HS-5 (cell line): ENCODE measurements at places on chromosomes 2 and 18.

GRCh38 chr2:221125691-221126090, 446.4 kb downstream of the EPHA4 start:
- DNase-seq: no peak

DNA sequence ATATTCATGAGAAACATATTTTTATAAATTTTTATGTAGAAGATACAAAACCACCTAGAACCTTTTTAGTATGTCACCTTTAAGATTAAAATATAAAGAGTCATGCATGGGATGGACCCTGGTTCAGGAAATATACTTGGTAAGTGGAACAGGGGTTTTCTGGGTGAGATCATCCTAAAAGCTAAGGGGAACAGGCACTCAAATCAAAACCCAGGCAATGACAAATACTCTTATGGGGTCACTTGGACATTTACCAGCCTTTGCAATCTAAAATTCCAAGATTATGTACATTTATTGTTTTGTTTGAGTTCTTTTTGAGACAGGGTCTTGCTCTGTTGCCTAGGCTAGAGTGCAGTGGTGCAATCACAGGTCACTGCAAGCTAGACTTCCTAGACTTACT, 65.8 kb downstream of the SGPP2 start:
- no peak for DNase-seq

DNA sequence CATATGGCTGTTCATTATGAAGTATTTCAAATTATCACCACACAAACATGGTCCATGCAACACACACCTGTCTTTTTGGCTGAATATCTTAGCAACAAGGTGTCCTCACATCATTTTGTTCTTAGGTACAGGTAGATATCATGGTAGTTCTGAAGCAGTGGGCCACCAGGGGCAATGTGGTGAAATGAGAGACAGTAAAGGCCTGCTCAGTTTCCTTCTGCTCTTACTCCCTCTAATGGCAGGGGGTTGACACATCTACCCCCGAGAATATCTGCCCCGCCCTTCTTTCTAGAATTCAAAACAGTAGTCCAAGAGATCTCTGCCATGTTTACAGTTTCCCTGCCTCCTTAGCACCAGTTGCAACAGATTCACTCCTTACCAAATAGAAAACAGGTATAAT, 147.0 kb upstream of the KLHL14 start:
- DNase-seq: no peak

DNA sequence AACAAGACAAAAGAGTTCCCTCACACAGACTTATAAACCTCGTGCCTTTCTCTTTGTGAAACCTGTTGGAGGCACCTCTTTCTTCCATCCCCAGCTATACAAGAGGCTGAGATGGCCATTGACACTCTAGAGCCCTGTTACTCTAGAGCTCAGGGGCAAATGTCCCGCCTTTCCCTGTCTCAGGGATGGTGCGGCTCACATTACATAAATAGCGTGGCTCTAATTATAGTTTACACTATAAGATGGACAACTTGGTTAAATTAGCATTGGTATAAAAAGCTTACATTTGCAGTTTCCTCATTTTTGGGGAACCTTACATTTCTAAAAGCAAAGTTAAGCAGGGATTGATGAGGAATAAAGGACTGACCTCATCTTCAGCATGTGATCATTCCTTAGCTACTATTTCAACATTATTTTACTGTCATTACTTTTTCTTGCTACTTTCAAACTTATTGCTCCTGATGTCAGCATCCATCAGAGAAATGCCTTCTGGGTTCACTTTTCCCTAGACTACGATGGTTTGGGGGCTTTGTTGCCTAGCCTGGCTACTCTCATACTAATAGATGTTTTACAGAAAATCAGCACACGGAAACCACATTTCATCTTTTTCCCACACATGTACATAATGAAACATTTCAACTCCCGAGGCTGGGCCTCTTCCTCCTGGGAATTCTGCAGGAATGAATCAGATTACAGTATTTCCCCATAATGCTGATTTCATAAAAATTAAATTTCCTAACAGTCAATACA, 40.4 kb downstream of the FTCDNL1 start:
- peak; percentile 91 for DNase-seq

DNA sequence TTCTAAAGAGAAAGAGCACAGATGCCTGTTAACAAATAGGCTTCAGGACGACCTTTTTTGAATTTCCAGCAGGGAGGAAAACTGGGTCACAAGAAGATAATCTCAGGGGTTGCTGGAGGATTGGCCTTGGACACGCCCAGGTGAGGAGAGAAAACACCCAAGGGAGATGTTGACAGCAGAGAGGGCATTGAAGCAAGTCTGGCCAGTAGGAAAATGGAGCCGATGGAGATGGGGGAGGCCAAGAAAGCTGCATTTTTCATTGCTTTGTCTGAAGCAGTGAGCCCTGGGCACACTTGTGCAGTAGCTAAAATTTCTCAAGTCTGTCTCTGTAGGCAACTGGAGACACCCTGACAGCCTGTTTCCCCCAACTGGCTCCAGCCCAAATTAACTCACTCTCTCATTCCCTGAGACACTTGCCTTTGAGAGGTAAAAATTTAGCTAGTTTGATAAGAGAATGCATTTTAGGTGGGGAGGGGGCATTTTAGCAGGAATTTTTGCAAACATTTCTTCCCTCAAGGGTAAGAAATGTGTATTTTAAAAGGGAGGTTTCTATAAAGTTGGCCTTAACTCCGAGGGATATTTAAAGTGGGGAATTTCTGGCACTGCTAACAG, 165.5 kb downstream of the TGIF1 start:
- DNase-seq: no peak

DNA sequence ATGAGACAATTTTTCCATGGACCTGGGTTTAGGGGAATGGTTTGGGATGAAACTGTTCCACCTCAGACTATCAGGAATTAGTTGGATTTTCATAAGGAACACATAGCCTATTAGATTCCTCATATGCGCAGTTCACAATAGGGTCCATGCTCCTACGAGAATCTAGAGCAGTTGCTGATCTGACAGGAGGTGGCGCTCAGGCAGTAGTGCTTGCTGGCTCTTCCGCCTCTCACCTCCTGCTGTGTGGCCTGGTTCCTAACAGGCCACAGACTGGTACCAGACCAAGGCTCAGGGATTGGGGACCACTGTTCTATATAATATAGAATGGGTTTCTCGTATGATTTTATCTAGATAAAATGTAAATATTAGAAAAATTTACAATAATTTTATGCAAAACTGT, 338.7 kb downstream of the CPS1 start:
- no peak for DNase-seq

GRCh38 chr2:4678927-4679326, 975.6 kb downstream of the DCDC2C start:
- no peak for DNase-seq

DNA sequence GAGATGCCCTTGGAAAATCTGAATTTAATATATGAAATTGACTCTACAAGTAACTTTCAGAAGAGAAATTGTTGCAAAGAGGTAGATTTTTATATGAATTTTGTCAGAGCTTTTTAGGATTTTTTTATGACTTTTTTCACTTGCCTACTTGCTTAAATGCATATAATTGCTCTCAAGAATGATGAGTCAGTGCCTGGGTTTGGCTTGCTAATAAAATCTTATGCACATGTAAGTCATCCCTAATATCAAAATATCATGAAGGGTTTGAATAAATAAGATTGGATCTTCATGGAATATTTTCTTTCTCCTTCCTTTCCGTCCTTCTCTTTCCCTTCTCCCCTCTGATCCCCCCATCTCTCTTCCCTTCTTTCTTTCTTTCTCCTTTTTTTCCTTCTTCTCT, 354.1 kb downstream of the TXNL1 start:
- no peak for DNase-seq

GRCh38 chr2:199495147-199495546, 37.4 kb upstream of the SATB2 start:
- no peak for DNase-seq

- DNase-seq: no peak
Measured at GRCh38 chr2:232854082-232854481, 16.0 kb upstream of the SNORC start.

DNA sequence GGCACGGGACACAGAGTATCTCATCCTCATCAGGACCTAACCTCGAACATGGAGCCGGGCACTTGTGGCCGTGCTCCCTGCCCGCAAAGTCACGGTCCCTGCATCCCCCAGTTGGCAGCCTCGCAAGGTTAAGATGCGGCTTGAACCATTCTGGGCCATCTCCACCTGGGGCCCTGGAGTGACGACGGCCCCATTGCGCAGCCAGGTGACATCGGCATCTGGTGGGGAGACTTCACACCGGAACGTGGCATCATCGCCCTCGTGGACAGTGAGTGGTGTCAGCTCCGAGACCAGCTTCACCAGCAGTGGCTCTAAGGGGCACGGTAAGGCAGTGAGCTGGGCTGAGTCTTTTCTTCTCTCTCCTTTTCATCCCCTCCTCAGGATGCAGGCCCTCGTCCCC, 12.6 kb downstream of the TMEM198 start:
- DNase-seq: no peak

GRCh38 chr2:202169131-202169530, 69.3 kb downstream of the SUMO1 start:
- DNase-seq: no peak

GRCh38 chr2:20106746-20107145, 55.3 kb upstream of the LAPTM4A start:
- DNase-seq: no peak

DNA sequence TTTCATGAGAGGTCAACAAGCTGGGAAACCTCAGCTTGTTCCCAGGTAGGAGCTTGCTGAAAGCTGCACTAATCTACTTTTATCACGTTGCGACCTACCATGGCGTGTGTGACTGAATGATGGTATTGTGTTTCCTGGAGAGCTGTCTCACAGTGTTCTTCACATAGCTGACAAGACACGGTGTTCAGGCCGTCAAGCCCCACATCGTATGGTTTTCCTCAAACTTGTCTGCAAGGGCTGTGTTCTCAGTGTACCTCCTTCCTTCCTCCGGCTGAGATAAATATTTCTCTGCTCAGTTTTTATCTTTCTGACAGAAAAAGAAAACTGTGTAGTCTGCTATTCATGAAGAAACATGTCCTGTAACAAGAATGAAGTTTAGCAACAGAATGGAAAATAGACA, 244.8 kb downstream of the DCDC2C start:
- no peak for DNase-seq

- DNase-seq: no peak
Measured at GRCh38 chr2:203744091-203744490, 37.7 kb downstream of the CD28 start.

GRCh38 chr2:234427081-234428061, 69.5 kb downstream of the ARL4C start:
- peak; percentile 22 for DNase-seq

GRCh38 chr2:218186355-218186766, 19.6 kb upstream of the CXCR1 start:
- peak; percentile 28 for DNase-seq

DNA sequence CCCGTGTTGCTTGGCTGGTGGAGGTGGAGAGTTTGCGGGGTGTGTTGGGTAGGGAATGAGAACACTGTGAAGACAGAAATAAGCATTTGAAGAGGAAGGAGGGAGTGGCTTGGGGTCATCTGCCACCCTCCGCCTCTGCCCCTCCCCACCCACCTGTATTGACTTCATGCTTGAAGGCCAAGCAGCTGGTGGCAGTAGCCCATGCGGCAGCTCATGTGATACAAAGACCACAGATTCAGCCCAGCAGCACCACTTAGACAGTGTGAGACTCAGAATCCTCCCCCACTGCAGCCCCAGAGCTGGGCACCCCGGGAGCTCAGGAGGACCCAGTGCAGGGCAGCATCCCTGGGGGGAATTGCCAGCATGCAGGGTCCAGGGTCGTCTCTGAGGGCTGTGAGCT, 15.4 kb downstream of the NPPC start:
- DNase-seq: no peak

DNA sequence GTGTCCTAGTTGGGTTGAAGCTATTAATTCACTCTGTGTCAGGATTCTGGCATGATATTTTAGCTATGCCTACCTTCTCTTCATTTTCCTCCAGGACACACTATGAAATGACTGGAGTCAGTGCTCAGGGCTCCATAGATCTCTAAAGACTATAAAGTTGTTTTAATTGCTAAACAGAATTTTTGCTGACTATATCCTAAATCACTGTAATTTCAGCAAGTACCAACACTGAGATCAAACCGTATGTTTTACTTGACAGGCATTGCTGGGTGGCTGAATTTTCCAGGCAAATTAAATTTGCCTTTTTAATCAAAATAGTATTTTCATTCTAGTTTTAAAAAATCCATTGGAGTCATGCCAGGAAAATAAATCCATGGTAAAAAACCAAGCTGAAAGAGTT, 138.1 kb downstream of the LRP1B start:
- no peak for DNase-seq

- DNase-seq: no peak
Measured at GRCh38 chr2:145563741-145564615, 1044.1 kb upstream of the ZEB2 start.

- DNase-seq: peak; percentile 67
Measured at GRCh38 chr2:170467568-170468422, 247.3 kb upstream of the SP5 start.

DNA sequence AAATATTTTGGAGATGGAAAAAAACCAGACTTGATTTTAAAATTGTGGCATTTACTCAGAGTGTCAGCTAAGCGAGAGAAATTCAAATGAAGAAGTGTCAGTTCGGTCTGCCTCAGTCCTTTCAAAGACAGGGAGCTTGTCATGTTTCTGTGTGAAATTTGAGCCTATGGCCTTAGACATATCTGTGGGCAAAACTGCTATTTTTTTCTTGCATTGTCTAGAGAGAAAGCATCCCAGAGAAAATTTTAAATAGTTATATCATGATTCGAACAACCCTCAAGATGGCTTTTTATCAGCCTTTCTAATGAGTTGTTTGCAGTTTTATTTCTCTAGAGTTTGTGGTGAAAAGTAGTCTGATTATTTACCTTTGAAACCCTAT, 50.2 kb upstream of the KCNE4 start:
- no peak for DNase-seq

GRCh38 chr18:78595924-78596573, 383.6 kb upstream of the SALL3 start:
- no peak for DNase-seq

GRCh38 chr2:130241041-130241707, 42.9 kb upstream of the TUBA3E start:
- peak; percentile 70 for DNase-seq

DNA sequence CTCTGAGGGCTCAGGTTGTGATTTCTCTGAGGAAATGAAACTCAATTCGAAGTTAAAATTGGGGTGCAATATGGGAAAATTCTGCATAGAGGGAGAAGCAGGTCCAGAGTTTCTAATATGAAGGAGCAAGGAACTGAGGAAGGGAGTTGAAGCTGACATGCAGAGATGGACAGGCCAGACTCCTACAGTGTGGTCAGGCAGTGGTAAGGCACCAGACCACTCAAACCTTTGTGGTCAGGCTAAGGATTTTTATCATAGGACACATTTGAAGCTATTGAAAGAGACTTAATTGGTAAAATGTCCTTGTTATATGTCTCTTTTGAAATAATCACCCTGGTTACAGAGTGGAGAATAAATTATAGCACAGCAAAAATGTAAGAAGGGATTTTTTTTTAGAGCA, 1074.8 kb upstream of the CDH2 start:
- no peak for DNase-seq

DNA sequence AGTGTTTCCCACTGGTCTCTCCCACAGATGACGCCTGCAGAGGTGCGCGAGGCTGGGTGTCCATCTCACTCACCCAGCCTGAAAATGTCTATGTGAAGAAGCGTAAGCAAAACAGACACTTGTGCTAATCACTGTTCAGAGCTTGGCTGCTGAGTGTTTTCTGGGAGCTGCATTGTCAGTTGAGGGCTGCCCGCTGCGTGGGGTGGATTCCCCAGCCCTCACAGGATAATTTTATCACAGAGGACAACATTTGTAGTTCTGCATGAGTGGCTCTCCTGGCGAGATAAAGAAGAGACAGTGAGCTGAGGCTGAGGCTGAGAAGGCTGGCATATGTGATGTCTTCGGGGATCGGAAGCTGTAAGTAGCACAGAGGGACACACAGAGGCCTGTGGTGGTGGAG, 16.2 kb upstream of the CAPN13 start:
- DNase-seq: no peak
